ENCODE measurements at places on chromosomes 3 and 15.

- DNase-seq, result no peak
These were observed 29.9 kb upstream of the CCDC80 start for GRCh38 chr3:112670824-112671223.

- DNase-seq, result no peak
These were observed 345.0 kb downstream of the ZNF385D start for GRCh38 chr3:21405671-21406667.

- DNase-seq, result no peak
These were observed at the start of gene HRH1 for GRCh38 chr3:11154036-11154952. HRH1 (plus strand) TSS chr3:11154493; CDS start chr3:11259038, 104,545 bp downstream.

GRCh38 chr3:45551214-45552010 lies 43.1 kb upstream of the LIMD1 start:
- DNase-seq, result no peak

- no peak for DNase-seq
These were observed 117.0 kb downstream of the MBNL1 start for GRCh38 chr3:152385761-152386160.

- DNase-seq, result no peak
These were observed 19.1 kb upstream of the ATP13A3 start for GRCh38 chr3:194505791-194506415.

- DNase-seq, result no peak
These were observed 88.3 kb downstream of the ARIH1 start for GRCh38 chr15:72562386-72562785.

DNA sequence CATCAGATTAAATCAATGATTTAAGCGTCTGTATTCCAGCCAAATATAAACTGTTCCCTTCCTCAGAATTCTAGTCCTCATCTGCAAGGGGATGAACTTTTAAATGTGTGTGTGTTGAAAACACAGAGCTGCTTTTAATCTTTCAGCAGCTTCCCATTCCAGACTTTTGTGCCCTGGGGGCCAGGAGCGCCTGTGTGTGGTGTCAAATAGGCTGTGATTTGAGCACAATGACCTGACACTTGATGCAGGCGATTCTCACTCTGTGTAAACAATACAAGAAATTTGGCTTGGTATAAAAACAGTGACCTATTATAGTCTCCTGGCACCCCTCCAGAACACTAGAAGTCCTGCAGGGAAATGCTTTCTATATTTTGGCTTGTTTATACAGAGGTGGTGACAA lies 274.6 kb upstream of the ROPN1 start:
- DNase-seq, result no peak

- no peak for DNase-seq
These were observed 59.0 kb downstream of the RORA start for GRCh38 chr15:61169904-61170695.

DNA sequence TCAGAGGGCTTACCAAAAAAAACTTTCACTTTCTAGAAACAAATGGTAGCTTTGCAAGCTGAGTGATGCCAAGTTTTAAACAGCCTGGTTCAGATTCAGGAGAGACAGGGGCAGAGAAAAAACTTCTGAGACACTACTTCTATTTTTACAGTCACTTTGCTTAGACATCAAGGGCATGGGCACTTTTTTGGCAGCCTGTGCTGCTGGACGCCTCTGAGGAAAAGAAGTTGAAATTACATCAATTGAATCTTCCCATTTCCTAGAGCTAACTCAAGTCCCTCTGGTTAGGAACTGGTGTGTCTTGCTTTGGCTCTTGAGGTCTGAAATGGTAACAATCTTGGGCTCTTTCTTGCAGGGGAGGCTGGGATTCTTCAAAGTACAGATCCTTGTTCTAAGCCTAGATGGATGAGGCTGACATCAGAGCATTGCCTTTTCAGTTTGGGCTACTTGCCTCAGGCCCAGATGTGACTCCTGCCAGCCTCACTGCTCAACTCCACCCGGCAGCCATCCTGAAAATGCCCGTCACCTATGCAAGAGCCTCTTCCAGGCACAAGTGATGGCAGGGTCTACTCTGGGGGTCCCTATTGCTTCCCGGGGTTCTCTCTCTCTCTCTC lies 357.5 kb downstream of the FOXP1 start:
- no peak for DNase-seq

- no peak for DNase-seq
These were observed 5.3 kb downstream of the WDR6 start for GRCh38 chr3:49012441-49013017.

DNA sequence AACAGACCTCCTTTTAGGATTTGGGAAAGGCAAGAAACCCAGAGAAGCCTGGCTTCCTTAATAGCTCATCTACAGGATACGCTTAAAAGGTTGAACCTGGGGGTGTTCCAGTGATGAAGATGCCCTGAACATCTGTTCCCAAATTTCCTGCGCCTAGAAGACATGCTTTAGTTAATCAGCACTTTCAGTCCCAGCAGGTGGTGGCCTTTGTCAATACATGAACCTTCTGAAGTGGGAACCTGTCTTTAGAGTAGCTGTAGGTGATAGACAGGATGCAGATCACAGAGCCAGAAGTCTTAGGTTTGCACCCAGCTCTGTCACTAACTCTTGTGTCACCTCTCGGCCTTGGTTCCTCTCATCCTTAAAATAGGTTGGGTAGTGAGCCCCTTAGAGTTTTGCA lies 149.7 kb upstream of the SYNPR start:
- DNase-seq, result no peak

- no peak for DNase-seq
These were observed 1.4 kb downstream of the CYFIP1 start for GRCh38 chr15:22978691-22979237.

DNA sequence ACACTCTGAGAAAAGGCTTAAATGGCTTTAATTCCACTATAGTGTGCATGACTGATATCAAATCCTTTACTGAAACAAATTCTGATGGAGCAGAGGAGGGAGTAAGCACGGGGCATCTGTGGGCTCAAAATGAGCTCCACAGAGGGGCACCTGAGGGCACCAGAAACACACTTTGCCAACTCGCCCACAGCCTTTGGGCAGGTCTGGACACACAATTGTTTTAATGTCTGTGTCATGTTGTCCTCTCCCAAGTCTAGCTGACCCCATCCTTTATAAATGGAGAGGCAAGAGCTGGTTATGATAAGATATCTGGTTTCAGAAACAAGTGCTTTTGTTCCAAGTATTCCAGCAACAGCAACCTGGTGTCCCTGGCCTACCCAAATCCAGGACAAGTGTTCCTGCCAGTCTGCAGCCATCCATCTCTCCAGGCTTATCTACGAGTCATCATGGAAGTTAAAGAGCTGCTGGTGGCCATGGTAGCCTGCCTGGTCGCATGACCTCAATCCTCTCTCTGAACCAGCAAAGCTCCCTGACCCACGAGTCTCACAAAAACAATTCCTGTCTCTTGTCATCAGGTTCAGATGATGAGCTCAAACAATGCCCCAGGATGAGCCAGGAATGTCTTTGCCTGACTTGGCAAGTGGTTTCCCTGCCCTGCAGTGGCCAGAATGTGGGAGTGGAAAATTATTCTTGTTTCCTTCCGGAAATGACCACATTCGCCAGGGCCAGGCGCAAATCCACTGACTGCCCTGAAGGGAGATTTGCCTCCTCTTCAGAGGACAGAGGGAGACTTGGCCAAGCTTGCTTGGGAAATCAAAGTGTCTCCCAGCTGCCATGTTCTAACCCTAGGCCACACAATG lies 64.4 kb upstream of the TPM1 start:
- DNase-seq, result no peak

GRCh38 chr15:66997212-66997611 lies 68.2 kb upstream of the SMAD3 start:
- DNase-seq, result no peak

DNA sequence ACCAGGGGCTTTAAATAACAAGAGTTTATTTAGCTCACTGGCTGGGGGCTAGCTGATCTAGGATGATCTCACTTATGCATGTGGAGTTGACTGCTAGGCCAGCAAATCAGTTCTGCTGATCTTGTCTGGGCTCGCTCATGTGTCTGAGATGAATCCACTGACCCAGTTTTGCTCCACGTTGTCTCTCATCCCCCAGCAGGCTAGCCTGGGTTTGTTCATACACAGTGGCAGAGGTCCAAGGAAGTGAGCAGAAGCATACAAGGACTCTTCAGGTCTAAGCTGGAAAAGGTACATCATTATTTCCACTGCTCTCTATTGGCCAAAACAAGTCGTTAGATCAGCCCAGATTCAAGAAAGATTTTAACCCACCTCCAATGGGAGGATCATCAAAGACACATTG lies 238.0 kb downstream of the PLCL2 start:
- DNase-seq, result no peak

GRCh38 chr3:143830786-143831185 lies 17.5 kb downstream of the SLC9A9 start:
- DNase-seq, result no peak

- no peak for DNase-seq
These were observed 549.0 kb downstream of the IGSF11 start for GRCh38 chr3:118485693-118486092.

DNA sequence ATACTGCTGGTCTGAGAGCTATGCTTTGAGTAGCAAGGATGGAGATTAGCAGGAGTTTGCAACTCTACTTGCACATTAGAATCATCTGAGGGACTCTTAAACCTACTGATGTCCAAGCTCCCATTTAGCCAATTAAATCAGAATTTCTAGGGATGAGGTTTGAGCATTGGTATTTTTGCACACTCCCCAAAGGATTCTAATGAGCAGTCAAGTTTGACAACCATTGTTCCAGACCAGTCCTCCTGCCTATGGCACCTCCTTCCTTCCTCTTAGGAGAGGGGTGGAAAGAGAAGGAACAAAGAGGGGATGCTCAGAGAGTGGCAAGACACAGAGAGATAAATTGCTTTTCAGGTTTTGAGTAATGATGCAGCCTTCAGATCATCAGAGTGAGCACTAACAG lies 275.5 kb upstream of the ROPN1 start:
- DNase-seq, result no peak

DNA sequence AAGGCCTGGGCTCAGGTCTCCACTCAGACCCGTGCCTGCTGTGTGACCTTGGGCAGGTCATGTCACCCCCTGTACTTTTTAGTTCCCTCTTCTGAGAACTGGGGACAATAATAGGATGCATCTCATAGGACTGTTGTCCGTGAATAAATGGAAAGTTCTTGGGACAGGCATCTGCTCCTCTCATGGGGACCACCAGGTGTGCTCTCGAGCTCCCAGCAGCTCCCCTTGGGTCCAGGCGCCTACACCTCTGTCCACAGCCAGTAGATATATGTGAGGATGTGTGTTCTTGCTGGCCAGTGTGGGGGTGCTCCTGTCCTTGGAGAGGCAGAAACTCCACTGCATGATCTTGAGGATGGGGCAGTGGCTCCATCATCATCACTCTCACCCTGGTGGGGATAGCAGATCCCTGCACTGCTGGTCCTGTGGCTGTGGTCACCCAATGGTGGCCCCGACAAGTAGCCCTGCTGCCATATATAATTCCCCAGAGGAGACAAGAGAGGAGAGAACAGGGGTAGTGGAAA lies 257.6 kb upstream of the TLE3 start:
- DNase-seq, result no peak

GRCh38 chr3:162138509-162138908 lies 641.9 kb downstream of the OTOL1 start:
- DNase-seq, result no peak

Measured in amygdala (tissue), 56 donors.